ENCODE measurements at places on chromosomes 3 and 15.
A peak's percentile ranks its signal among the peaks of the same experiment; 100 is the strongest.

DNA sequence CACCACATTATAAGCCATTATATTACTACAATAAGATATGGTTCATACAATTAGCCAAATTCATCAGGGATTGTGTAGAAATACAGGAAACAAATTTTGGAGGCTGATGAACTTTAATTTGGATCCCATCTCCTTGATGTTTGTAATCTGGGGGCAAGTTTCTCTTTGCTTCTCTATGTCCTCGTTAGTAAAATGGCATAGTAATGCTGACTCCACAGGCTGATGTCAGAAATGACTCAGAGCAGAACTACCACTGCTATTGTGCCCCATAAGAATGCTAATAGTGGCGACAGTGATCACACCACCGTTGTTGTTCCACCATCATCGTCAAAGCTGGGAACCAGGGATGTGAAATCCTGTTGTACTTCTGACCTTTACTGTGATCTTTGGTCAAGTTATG lies 722.3 kb upstream of the LMCD1 start:
- no peak for DNase-seq

DNA sequence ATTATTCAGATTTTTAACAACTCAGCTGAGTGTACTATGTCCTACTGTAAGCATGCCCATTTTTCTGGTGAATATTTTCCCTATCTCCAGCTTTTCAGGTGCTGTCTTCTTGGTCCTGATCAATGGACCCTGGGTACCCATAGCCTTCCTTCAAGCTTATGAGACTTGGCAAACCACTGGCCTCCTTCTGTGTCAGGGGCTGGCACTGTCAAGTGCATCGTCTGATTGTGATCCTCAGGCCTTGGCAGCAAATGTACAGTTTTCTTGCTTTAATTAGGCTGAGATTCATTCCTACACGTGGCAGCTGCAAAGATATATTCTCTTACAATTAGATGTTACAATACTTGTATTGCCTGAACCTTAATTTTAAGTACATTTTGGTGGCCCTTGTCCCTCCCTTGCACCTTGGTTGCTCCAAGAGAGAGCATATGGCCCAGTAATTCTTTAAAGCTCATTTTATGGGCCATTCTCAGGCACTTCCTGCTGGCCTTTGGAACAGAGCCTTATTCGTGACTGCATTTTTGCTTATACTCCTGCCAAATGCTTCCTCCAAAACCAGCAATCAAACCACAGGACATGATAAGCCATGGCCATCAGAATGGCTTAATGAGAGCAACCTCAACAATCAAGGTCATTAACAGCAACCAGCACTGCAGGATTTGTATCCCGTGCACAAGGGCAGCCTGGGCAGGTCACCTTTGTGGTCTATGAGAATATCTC lies 179.9 kb downstream of the CNTN6 start:
- DNase-seq = no peak

- DNase-seq = no peak
Observed at GRCh38 chr3:69116897-69117296, 5.5 kb downstream of the LMOD3 start.

GRCh38 chr3:100040451-100041225 lies 73.7 kb downstream of the FILIP1L start:
- no peak for DNase-seq

DNA sequence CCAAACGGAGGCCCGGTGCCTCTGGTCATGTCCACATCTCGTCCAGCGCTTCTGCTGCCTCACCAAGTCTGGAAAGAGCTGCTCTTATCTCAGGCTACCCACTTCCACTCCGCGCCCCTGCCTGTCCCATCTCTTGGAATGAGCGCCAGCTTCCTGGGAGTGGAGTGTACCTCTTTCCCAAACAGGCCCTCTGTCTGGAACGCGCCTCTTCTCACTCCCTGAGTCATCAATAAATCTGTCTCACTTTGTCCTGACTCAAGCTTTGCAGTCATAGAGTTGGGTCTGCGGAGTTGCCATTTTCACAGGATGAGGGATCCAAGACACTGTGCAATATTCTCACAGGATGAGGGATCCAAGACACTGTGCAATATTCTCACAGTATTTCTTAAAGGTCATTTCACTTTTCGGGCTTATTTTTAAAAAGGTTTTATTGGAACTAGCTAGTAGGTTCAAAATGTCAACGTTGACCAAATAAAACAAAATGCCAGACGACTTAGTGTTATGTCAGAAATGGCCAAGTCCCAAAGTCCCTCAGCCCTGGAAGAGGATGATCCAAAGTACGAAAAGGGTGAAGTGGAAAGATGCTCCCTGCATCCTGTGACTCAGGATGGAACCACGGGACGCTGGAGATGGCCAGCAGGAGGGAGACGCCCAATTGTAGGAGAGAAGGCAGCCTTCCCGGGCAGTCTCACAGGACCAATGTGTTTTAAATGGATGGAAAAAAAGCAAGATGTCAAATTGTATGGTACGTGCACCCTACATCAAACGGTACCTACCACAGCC lies 81.1 kb downstream of the CHSY1 start:
- DNase-seq = no peak

GRCh38 chr3:19365471-19365870 lies 217.2 kb downstream of the KCNH8 start:
- no peak for DNase-seq

DNA sequence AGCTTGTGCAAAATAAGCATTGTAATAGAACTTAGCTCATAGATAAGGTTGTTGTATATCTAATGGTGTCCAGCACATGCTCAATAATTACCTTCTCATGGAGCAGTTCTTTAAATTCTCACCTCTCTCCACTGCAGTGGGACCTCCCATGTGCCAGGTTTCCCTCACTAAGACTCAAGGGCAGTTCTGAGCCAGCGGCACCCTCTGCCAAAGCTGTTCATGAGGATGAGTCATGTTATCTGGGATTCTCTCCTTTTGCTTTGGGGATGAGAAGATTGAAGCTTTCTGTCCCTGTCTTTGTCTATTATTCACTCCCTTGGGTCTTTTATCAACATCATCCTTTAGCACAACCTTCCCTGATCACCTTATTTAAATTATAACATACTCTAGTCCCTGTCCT lies 15.6 kb upstream of the AMOTL2 start:
- no peak for DNase-seq

GRCh38 chr3:111851511-111851954 lies 7.5 kb upstream of the PHLDB2 start:
- no peak for DNase-seq

GRCh38 chr3:188554404-188554803 lies 400.4 kb downstream of the LPP start:
- DNase-seq = no peak

- DNase-seq = no peak
Observed at GRCh38 chr3:66467996-66468735, 32.7 kb downstream of the LRIG1 start.

GRCh38 chr3:111989061-111989678 lies 9.6 kb upstream of the TAGLN3 start:
- no peak for DNase-seq

- no peak for DNase-seq
Observed at GRCh38 chr3:10968401-10968800, 24.1 kb upstream of the SLC6A1 start.

DNA sequence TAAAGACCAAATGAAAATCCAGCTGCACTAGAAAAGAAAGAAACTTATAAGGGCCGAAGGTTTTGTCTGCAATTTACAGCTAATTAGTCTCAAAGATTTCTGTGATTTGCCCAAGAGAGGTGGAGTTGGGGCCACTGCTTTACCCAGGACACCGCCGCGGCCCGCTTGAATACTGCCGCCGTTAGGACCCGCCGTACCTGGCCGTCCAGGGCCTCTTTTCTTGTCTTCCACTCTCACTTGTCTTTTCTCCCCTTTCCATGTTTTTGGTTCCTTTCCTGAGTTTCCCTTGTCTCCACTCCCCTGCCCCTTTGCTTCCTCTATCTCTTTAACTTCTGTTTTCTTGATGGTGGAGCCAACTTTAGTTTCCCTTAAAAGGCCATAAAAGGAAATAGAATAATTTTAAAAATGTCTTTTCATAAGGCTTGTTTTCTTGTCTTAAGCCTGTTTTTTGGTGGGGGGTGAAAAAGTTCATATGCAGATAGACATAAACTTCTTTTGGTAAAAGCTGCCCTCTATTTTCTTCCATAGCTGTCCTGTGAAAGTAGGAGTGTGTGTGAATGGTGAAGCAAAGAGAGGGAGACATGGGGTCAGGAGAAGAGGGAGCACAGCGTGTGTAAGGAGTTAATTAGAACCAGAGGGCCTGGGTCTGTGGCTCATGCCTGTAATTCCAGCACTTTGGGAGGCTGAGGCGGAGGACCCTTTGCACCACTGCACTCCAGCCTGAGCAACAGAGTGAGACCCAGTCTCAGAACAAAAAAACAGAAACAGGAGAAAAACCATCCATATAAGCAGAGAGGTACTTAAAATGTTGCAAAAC lies 16.0 kb upstream of the CCNL1 start:
- DNase-seq = peak; percentile 37

DNA sequence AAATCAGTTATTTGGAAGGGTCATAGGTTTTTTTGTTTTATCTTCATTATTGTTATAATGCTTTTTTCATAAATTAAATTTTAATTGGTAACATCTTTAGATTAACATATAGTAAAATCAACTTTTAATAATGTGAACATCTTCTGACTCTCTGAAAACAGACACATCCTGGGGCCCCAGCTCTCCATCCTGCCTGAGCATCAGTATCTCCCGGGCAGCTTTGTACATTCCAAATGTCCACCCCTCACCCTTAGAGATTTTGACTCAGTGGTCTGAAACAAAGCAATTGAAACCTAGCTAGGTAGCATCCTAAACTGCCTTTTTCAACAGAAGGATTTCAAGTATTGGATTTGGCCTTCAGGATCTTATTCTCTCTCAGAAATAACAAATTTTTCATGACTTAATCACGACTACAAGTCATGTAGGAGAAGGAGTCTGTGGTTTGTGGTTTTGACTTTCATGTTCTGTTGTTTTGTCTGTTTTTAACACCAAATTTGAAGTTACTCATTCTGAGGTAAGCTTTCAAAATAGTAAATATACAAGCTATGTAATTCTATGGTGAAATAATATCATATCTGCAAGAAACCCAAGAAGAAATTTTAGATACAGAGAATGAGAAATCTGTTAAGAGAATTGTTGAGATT lies 147.3 kb upstream of the UBE2E2 start:
- DNase-seq = no peak

- DNase-seq = no peak
Observed at GRCh38 chr3:60998858-60999257, 252.4 kb downstream of the FHIT start.

- no peak for DNase-seq
Observed at GRCh38 chr3:182485301-182485700, 308.0 kb upstream of the ATP11B start.

- no peak for DNase-seq
Observed at GRCh38 chr3:117144853-117145252, 435.3 kb downstream of the TUSC7 start.

GRCh38 chr3:117103675-117104074 lies 394.1 kb downstream of the TUSC7 start:
- no peak for DNase-seq

- DNase-seq = no peak
Observed at GRCh38 chr3:115347737-115348136, 200.6 kb upstream of the ZBTB20 start.

DNA sequence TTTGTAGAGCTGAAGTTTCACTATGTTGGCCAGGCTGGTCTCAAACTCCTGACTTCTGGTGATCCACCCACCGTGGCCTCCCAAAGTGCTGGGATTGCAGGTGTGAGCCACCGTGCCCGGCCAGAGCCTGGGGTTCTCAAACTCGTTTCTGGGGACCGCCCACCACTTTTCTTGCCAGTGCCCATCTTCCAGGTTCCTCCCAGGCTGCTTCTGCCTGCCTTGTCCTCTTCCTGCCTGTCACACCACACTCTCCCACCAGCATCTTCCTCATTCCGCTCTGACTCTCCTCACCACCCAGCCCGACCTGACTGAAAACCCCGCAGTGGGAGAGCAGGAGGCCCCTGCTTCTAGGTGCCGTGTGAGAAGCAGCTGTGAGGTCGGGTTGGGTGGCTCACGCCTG lies 3.1 kb upstream of the DYNLT2B start:
- DNase-seq = no peak

DNA sequence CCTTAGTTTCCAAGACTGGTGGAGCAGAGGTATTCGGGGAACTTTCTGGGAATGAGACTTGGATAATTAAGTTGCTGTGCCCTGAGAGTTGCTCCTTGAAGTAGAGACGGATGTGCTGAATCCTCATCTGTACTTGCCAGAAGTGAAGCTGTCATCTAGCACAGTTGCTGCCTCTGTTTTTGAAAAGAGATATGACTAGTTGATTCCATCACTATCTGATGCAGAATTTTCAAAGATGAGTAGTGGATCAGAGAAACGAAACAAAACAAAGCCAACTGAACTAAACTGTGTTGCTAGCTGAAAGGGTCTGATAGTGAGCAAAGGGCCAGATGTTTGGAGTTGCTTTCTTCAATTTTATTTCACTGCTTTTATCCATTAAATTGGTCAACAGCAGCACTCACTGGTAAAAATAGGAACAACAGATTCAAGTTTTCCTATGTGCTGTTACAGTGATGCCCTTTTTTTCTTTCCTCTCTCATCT lies 52.7 kb downstream of the MITF start:
- no peak for DNase-seq

- DNase-seq = peak; percentile 87
Observed at GRCh38 chr3:8663177-8664061, 18.8 kb upstream of the SSUH2 start.

DNA sequence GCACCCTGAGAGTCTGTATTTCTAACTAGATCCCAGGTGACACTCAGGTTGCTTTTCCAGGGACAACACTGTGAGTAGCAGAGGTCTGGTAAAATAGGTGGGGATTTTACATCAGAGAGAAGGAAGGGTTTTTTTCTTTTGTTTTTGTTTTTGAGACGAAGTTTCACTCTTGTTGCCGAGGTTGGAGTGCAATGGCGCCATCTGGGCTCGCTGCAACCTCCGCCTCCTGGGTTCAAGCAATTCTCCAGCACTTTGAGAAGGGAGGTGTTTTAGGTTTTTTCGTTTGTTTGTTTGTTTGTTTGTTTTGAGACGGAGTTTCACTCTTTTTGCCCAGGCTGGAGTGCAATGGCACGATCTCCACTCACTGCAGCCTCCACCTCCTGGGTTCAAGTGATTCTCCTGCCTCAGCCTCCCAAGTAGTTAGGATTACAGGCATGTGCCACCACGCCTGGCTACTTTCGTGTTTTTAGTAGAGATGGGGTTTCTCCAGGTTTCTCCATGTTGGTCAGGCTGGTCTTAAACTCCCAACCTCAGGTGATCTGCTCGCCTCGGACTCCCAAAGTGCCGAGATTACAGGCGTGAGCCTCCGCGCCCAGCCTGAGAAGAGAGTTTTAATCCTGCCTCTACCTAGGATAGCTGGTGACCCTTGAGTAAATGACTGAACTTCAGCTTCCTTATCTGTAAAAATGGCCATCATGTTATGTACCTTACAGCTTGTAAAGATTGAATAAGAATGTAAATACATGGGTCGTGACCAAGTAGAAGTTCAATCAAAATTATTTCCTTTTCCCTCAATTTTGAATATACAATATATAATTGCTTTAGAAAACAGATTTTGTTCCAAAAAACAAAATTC lies 95.9 kb upstream of the FNDC3B start:
- DNase-seq = no peak

DNA sequence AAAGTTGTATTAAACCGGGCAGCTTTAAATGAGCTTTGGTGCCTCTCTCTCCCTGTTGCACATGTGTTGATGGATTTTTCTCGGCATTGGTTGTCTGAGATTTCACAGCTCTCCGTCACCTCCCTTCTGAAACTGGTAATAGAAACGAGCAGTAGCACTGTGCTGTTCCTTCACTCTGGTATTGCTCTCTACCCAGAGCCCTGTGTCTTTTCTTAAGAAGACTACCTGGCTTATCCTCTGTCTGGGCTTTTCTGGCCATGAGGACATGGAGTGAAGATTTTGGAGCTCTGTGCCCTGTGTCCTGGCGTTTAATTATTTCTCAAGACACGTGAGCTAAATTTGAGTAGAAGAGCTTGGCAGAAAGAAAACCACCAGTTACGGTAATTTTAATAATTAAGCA lies 209.6 kb upstream of the EIF1B start:
- no peak for DNase-seq
